Kidney capillary endothelial cell (primary cell): ENCODE measurements at places on chromosomes 11 and 22.

DNA sequence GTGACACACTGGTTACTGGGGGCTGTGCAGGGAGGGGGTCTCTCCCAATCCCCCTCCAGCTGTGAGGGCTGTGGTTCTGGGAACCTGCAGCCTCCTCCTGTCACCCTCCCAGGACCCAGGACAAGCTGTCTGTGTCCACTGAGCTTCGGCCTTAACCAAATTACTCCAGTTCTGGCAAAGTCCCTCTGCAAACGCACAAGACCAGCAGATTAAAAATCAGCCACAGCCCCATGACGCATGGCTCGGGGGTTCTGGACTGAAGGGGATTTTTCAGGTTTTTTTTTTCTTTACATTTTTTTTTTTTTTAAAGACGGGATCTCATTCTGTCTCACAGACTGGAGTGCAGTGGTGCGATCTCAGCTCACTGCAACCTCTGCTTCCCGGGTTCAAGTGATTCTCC lies 32.2 kb upstream of the A4GALT start:
- no peak for DNase-seq

DNA sequence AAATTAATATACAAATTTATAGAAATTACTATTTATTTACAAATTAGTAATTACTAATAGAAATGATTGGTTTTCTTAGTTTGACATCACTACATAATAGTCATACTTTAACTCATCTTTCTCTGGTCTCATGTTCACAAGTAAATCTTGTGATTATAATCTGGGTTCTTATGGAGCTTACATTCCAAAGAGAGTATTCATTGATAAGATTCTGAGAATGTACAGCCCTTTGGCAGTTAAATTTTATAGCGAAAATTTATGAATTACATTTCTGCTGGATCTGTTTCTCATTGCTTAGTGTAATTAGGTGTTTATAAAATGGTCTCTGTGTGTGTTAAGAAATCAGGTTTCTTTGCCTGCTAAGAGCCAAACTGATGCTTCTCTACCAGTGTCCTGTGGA lies 175.2 kb downstream of the TMEM135 start:
- DNase-seq, result no peak

GRCh38 chr22:40033586-40034380 lies 39.0 kb downstream of the FAM83F start:
- DNase-seq, result no peak

DNA sequence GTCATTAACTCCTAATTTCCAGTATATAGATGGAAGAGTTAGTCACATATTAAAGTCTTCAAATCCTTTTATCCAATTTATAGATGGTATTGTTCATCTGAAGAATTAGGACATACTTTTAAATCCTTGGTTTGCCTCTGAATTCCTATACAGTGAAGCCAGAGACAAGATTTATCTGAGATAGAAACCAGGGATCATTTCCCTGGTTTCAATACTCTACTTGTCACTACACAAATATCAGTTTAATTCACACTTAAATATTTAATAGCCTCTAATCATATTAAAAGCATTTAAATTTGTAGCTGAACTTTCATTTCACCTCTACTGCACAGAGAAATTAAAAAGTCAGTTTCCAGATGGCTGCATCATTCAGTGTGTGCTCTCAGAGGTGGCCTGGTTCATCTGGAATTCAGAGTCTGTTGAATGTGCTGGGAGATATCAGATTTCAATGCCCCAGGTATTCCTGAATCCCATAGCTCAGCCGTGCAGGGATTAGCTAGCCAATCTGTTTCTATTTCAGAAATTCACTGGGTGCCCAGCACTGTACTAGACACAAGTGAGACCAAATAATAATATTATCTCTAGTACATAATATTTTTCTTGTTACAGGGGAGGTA lies 344.3 kb downstream of the AASDHPPT start:
- no peak for DNase-seq

DNA sequence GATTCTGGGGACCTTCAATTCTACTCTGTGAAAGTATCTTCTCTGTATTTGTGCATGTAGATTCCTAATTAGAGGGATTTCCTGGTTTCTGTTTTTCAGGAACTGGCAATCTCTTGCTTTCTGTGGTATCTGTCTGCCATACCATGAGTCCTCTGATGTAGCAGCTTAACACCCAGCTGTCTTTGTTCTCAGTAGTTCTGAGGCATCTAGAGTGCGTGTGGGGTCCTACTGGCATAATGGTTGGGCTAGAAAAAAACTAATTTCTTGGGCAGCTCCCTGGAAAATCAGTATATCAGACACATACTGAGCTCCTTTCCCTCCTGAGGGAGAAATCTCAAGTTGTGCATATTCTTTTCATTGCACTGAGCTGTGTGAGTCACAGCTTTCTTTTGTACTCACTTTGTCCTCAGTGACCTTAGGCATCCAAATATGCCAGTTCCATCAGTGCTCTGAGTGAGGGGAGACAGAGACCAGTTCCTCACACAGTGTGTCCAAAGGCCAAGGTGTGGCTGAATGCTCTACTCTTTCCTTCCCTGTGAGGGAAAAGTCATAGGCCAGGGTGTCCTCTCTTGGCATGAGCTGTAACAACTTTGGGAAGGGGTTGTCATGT lies 35.5 kb upstream of the SLC22A24 start:
- DNase-seq, result peak; percentile 28

DNA sequence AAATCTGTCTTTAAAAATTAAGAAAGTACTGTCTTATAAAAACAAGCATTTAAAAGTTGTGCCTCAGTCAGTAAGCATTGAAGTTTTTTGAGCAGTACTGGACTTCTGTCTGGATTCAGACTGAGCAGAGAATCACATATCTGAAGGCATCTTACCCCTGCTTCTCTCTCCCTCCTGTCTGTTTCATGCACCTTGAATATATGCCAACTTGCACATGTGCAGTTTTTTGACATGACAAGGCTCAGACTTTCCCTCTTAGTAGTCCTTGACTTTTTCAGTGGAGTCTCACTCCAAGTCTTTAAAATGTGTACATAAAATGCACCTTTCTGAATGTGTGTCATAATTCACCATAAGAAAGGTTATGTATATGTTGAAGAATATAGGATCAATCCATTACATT lies 19.8 kb downstream of the SPECC1L start:
- DNase-seq, result no peak

DNA sequence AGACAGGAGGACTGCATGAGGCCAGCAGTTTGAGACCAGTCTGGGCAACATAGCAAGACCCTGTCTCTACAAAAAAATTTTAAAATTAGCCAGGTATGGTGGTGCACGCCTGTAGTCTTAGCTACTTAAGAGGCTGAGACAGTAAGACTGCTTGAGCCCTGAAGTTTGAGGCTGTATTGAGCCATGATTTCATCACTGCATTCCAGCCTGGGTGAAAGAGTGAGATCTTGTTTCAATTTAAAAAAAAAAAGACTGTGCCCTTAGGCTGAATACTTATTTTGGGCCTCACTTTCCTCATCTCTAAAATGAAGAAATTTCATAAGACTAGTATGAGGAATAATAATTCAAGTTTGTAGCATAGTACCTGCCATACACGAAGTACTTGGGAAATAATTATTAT lies 6.9 kb downstream of the AQP11 start:
- no peak for DNase-seq

DNA sequence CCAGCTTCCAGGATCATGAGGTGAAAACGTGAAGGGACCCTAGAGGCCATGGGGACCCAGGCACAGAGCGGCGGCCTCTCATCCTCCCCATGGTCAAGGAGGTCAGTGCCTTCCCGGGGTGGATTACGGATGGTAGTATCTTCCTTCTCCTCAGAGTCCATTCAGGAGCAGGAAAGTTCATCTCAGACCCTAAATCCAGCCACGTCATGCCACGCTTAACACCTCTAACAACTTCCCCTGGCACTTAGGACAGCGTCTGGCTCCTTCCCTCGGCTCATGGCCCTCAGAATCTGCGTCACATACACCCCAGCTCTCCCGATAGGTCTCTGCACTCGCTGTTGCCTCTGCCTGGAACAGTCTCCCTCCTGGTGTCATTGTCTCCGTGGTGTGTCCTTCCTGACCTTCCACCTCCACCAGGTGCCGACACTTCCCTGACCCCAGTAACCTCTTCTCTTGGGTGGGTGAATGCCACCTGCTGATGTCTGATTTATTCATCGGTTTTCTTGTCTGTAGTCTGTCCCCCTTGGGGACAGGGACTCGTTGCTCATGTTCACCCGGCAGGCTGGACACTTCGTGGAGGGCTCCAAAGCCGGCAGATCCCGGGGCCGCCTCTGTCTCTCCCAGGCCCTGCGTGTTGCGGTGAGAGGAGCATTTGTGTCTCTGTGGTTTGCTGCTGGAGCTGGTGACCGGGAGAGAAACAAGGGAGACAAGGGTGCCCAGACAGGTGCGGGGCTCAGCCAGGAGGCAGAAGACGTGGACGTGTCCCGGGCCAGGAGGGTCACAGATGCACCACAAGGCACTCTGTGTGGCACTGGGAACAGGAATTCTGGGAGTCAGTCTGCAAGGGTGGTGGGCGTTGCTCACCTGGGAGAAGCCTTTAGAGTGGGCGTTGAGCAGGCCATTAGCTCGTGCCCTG lies 1.4 kb downstream of the MYEOV start:
- no peak for DNase-seq

DNA sequence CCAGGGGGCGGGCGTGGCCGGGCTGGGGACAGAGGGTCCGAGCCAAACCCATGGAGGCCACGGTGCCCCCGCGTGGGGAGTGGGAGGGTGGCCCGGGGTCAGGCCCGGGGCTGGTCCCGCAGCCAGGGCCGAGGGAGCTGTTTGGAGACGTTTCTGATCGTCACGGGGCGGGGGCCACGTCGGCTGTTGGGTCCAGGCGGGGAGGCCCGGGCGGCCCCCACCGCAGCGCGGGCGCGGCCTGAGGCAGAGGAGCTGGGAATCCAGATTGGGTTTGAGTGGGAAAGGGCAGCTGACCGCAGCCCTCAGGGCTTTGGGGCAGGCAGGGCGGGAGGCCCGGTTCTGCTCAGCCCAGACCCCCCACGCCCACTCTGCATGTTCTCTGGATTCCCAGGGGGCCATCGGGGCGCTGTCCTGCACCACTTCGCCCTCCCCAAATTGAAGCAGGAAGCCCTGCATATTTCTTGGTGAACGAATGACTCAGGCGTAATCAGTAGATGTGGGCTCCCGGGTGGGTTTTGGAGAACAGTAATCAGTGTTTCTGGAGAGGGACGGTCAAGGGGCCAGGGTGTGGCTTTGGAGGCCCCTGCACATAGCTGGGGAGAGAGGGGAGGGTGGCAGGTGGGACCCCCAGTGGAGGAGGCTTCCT lies 583 bp downstream of the MRPL23 start:
- DNase-seq, result no peak

GRCh38 chr11:124768914-124769313 lies 6.8 kb upstream of the ESAM start:
- DNase-seq, result no peak

GRCh38 chr11:13261591-13262061 lies 16.0 kb upstream of the BMAL1 start:
- DNase-seq, result peak; percentile 88

DNA sequence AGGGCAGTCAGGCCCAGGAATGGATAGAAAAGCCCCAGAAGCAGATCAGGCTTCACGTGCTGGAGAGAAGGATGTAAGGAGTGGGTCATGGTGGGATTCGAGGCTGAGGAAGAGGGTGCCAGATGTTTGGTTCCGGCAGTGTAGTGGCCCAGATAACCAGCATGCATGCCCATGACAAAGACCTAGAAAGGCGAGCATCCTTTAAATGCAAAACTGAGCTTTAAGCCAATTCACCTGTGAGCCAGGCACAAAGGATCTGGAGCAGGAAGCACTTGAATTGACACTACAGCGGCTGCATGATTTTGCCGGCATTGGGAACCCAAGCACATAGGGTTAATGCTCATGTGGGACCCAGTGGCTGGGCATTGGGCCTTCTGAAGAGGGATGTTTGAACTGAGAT lies 185.5 kb downstream of the TRIM29 start:
- DNase-seq, result no peak

- peak; percentile 47 for DNase-seq
Measured at GRCh38 chr11:69657911-69658625, 17.1 kb downstream of the LTO1 start.

GRCh38 chr22:49999946-50000586 lies 12.5 kb downstream of the IL17REL start:
- DNase-seq, result no peak

GRCh38 chr11:12213883-12214282 lies 103.5 kb downstream of the MICAL2 start:
- DNase-seq, result peak; percentile 61

DNA sequence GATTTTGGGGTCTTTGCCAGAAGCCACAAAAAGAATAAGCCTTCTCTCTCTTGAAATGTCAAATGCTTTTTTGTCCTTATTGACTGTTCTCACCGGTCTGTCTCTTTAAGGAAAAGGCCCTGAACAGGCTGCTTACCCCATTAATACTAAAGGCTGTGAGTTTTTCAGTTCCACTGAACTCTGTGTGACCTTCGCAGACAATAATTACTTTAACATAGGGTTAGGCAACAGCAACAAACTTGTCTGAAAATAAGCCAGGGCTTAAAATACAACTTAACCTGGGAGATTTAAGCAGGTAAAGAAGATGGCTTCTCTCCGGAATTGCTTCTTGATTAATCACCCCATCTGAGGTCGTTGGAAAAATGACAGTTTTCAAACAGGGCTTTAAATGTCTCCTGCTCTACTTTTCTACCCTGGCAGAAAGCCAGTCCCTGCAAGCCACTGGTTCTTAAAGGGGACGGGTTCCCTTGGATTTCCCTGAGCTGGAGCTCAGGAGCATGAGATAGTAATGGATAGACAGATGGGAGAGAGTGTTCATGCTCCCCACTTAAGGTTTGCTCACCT lies 69.4 kb downstream of the ARL14EP start:
- no peak for DNase-seq

- peak; percentile 9 for DNase-seq
Measured at GRCh38 chr11:18452927-18453326, 2.7 kb upstream of the LDHAL6A start.

GRCh38 chr11:86932924-86933875 lies 22.0 kb downstream of the FZD4 start:
- DNase-seq, result no peak

DNA sequence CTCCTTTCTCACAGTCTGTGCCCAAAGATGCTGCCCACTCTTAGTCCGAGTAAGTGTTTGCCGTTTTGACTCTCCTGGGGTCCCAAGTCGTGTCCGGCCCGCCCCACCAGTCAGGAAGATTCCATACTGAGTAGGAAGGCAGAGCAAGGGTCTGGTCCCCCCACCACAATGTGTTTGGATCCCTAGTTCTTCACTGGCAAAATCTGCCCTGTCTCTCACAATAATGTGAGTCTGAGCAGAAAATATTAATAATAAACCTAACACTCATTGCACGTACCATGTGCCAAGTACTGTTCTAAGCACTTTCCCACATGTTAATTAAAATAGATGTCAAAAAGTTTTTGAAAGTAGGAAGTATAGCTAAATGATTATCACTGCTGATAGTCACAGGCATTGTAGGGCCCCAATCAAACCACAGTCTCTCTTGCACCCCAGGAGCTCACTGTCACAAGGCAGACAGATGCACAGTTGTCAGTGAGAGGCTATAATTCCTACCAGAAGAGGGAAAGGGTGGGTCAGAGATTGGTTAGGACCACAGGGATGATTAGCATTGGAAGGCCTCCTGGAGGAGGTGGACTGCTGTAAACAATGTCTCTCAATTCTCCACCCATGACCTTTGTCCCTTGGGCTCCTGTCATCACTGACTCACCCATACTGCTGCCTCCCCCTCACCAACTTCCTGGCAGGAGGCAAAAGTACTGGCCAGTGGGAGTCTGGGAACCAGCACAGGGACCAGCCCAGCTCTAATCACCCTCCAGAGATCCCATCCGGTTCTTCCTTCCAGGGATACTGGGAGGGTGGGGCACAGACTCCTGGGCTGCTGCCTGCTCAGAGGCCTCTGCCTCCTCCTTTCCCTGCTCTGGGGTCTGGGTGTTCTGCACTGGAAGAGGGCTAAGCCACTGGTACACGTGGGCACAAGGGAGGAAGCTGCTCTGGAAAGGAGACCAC lies 1.0 kb upstream of the POLD4 start:
- DNase-seq, result peak; percentile 99

GRCh38 chr11:10405865-10406592 lies 49.0 kb upstream of the AMPD3 start:
- DNase-seq, result peak; percentile 90
